Chondrocyte (in vitro differentiated cells): ENCODE measurements at places on chromosomes 1 and 21.

- H3K36me3 ChIP-seq: peaks cover 13% of the 10 kb centered on the region
- H3K4me1 ChIP-seq: peaks cover 38% of the 10 kb centered on the region
- no peak for DNase-seq
- peak overlapping the region; percentile 94 for H3K27ac ChIP-seq
- no peak overlapping the region for H3K4me3 ChIP-seq
- H3K27me3 ChIP-seq: no peaks in the 10 kb centered on the region
Observed at GRCh38 chr1:11918799-11919519, 7.3 kb downstream of the KIAA2013 start.

GRCh38 chr21:38806153-38806941 lies 618 bp downstream of the ETS2 start:
- no peaks in the 10 kb centered on the region for H3K27me3 ChIP-seq
- peaks cover 33% of the 10 kb centered on the region for H3K4me1 ChIP-seq
- peak overlapping the region; percentile 77 for H3K4me3 ChIP-seq
- peak overlapping the region; percentile 1 for H3K27ac ChIP-seq

DNA sequence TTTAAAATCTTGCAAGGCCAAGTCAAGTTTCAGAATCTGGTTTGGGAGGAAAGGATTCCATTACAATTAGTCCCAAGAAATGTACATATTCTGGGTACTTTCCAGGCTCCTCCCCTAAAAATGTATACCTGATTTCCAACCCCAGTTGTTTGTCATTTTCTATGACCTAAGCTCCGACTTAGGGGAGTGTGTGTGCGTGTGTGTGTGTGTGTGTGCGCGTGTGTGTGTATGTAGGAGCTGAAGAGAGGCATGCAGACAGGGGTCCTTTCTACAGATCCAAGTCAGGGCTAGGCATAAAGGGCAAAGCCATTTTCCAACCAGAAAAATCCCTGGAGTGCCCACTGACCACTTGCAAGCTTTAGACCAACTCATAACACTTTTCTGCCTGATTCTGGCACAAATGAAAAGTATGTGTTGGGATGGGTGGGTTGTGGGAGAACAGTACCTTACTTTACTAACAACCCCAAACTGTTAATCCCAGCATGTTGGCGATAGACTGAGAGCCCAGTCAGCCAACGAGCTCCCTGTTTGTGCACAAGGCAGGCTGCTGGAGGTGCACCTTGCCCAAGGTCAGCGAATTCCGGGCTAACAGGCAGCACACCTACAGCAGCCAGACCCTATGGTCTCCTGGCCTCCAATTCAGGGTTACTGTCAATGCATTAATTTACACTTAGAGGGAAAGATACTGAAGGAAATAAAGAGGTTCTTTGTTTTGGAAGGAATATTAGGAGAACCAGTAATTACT lies 1.7 kb downstream of the TRABD2B start:
- H3K4me1 ChIP-seq: peaks cover 20% of the 10 kb centered on the region
- H3K27ac ChIP-seq: no peak overlapping the region
- peaks cover 72% of the 10 kb centered on the region for H3K27me3 ChIP-seq
- peak overlapping the region; percentile 74 for H3K4me3 ChIP-seq
- no peaks in the 10 kb centered on the region for H3K36me3 ChIP-seq

GRCh38 chr1:201774224-201774982 lies 54.6 kb upstream of the IPO9 start:
- peaks cover 22% of the 10 kb centered on the region for H3K36me3 ChIP-seq
- H3K27me3 ChIP-seq: no peaks in the 10 kb centered on the region
- H3K27ac ChIP-seq: peak overlapping the region; percentile 88
- no peak overlapping the region for H3K4me3 ChIP-seq
- DNase-seq: no peak
- peaks cover 84% of the 10 kb centered on the region for H3K4me1 ChIP-seq

DNA sequence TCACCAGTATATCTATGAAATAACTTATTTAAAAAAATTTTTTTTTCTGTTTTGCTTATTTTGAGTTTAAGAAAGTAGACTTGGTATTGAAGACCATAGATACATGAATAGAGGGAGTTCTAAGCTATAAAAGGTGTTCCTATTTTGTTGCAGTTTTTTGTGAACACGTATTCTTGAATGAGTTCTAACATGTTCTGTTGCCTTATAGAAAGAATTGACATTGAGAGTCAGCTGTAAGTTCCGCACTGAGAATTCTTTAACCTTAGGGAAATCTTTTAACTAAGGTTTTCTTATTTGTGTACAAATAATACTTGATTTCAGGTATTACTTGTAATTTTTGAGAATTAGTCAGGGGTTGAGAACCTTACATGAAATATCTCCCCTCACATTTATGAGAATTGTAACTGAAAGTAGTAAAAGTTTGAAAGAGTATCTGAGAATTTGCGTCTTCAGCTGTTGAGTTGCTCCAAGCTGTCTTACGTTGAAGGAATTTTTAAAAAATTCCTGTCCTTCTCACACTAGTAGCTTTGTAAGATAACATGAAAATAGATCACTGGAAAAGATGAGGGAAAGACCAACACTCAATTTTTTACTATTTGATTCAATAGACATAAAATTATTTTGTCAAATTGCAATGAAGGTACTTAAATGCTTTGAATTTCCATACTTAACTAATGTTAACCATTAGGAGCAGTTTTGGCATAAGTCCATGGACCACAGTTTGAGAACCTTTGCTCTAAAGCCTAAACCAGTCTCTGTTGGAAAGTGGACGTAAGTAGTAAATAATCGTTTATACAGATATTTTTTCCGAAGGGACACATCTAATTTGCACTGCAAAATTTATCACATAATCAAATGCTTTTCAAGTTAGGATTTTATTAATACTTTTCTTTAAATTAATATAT lies 3.8 kb downstream of the DR1 start:
- peaks cover 3% of the 10 kb centered on the region for H3K36me3 ChIP-seq
- H3K4me3 ChIP-seq: peak overlapping the region; percentile 99
- H3K27me3 ChIP-seq: no peaks in the 10 kb centered on the region

GRCh38 chr1:112818990-112819689 lies 104.0 kb upstream of the PPM1J start:
- H3K27ac ChIP-seq: no peak overlapping the region
- no peak overlapping the region for H3K4me3 ChIP-seq
- peaks cover under 1% of the 10 kb centered on the region for H3K27me3 ChIP-seq
- H3K36me3 ChIP-seq: no peaks in the 10 kb centered on the region

- H3K4me3 ChIP-seq: no peak overlapping the region
- H3K36me3 ChIP-seq: no peaks in the 10 kb centered on the region
- no peak for DNase-seq
- H3K27me3 ChIP-seq: no peaks in the 10 kb centered on the region
- H3K4me1 ChIP-seq: peaks cover 9% of the 10 kb centered on the region
Observed at GRCh38 chr1:10549904-10550664, 75.3 kb downstream of the PEX14 start.

GRCh38 chr21:33047231-33047630 lies 21.5 kb downstream of the OLIG2 start:
- no peaks in the 10 kb centered on the region for H3K36me3 ChIP-seq
- H3K27me3 ChIP-seq: peaks cover 37% of the 10 kb centered on the region
- no peak overlapping the region for H3K27ac ChIP-seq
- DNase-seq: no peak
- H3K4me3 ChIP-seq: no peak overlapping the region
- H3K4me1 ChIP-seq: peaks cover 11% of the 10 kb centered on the region

DNA sequence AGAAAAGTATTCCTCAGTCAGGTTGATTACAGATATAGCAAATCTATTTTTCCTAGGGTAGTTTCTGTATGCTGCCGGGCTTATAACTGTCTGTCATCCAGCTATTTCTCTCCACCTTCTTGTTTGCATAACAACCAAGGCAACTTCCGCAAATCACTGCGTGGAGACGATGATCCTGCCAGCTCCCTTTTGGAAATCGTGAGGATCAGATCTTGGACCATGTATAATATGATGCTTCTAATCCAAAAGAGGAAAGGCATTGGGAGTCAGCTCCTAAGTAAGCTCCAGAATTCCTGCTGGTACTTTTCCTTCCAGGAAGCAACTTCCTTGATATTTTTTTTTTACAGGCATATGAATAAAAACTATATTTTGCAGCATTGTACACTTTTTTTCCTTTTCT lies 445 bp upstream of the RGS4 start:
- H3K4me3 ChIP-seq: peak overlapping the region; percentile 62
- peaks cover 37% of the 10 kb centered on the region for H3K4me1 ChIP-seq
- no peak for DNase-seq
- H3K36me3 ChIP-seq: peaks cover 3% of the 10 kb centered on the region
- H3K27ac ChIP-seq: peak overlapping the region; percentile 13
- H3K27me3 ChIP-seq: no peaks in the 10 kb centered on the region

GRCh38 chr1:27357281-27358037 lies 9.3 kb downstream of the MAP3K6 start:
- peaks cover 39% of the 10 kb centered on the region for H3K36me3 ChIP-seq
- H3K27ac ChIP-seq: no peak overlapping the region
- no peaks in the 10 kb centered on the region for H3K4me1 ChIP-seq
- no peak for DNase-seq
- H3K4me3 ChIP-seq: no peak overlapping the region

DNA sequence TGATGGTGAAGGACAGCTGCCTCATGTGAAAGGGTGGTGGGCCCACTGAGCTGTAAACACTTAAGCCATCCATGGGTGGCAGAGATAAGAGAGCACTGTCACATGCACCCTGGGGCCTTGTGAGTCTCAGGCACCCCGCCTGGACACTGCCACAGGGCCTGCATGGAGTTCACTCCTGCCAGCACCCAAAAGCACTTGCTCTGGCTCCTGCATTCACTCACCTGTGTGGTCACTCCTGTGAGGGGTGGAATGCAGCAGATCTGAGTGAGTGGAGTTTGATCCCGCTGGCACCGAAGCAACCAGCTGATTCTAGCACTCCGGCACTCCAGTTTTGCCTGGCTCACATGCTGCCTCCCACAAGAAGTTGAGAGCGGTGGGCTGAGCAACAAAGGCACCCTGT lies 1142.1 kb upstream of the PRMT6 start:
- no peak for DNase-seq
- no peaks in the 10 kb centered on the region for H3K27me3 ChIP-seq
- no peak overlapping the region for H3K4me3 ChIP-seq
- H3K4me1 ChIP-seq: no peaks in the 10 kb centered on the region
- no peaks in the 10 kb centered on the region for H3K36me3 ChIP-seq

DNA sequence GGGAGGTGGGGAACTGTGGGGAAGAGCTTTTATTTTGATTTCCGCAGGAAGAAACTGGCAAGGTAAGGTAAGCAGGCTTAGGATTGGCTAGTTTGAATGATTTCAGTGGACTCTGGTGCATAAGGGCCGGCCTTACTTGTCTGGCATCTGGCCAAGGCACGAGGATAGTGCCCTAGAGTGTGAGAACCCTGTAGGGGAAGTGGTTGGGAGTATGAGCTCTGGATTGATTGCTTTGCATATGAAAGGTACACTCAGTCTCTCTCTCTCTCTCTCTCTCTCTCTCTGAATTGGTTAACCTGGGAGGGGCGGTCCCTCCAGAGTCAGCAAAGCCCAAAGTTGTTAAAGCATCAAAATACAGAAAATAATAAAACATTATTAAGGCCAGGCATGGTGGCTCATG lies 463.0 kb downstream of the SIPA1L2 start:
- no peaks in the 10 kb centered on the region for H3K36me3 ChIP-seq
- no peak overlapping the region for H3K27ac ChIP-seq
- no peaks in the 10 kb centered on the region for H3K4me1 ChIP-seq
- no peak for DNase-seq

DNA sequence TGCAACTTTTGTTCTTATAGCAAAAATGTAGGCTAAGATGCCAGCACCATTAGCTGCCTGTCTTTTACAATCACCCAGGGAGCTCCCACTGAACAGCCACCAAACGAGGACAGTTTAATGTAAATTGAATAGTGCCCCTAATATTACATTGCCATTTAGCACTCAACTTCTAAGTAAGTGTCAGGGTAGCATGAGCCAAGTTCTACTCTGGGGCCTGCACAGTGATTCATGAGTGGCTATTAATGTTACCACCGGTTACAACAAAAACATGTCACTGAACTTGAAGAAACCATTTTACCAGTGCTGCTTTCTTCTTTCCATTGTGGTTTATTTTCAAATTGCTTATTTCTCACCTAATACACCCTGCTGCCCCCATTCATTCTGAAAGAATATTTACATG lies 295.6 kb upstream of the RRP15 start:
- H3K27me3 ChIP-seq: peaks cover 2% of the 10 kb centered on the region
- H3K4me3 ChIP-seq: no peak overlapping the region
- no peaks in the 10 kb centered on the region for H3K36me3 ChIP-seq
- H3K4me1 ChIP-seq: no peaks in the 10 kb centered on the region

GRCh38 chr1:8873506-8874229 lies 4.8 kb downstream of the ENO1 start:
- no peaks in the 10 kb centered on the region for H3K27me3 ChIP-seq
- H3K4me1 ChIP-seq: peaks cover 77% of the 10 kb centered on the region
- DNase-seq: no peak

- no peak overlapping the region for H3K4me3 ChIP-seq
- H3K36me3 ChIP-seq: peaks cover 58% of the 10 kb centered on the region
- no peaks in the 10 kb centered on the region for H3K27me3 ChIP-seq
- no peak overlapping the region for H3K27ac ChIP-seq
Observed at GRCh38 chr1:63635681-63636080, 42.5 kb downstream of the PGM1 start.
